ENCODE measurements at places on chromosomes 1 and 21.

DNA sequence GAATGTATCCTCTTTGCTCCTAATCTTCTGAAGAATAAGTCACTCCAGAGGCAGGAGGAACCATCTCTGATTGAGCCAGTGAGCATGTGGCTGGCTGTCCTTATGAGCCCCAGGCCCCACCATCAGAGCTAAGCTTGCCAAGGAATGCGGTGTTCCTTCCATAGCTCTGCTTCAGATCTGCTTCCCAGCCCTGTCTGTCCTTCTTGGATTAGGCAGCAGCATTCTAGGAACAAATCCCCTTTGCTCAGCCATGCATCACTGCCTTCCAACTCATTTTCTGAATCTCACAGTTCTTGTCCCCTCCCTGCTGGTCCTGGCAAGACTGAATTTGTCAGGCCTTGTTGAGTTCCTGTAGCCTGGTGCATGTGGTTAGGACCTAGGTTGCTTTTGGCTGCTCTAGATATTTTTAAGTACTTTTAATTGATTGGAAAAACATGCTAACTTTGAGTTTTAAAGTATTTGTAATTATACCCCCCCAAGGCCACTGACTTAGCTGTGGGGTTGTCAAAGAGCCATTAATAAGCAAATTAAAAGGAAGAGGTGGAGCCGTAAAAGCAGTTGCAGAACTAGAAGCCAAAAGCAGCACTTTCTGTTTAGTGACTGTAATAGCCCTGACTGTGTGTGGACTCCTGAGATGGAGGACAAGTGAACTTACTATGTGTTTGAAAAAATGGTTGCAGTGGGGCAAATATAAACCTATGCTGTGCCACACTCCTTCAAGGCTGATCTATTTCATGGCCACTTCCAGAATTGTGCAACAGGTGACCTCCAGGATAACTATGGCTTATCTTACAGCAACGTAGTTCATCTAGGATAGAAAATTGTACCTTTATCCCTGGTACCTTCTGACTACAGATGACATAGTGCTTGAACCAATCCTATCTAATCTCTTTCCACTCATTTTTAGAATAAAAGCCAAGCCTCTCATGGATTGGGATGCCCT is 61.3 kb upstream of the BACH1 start:
- DNase-seq: no peak

- no peak for DNase-seq
Measured at GRCh38 chr1:108663074-108663473, 2.2 kb upstream of the HENMT1 start.

DNA sequence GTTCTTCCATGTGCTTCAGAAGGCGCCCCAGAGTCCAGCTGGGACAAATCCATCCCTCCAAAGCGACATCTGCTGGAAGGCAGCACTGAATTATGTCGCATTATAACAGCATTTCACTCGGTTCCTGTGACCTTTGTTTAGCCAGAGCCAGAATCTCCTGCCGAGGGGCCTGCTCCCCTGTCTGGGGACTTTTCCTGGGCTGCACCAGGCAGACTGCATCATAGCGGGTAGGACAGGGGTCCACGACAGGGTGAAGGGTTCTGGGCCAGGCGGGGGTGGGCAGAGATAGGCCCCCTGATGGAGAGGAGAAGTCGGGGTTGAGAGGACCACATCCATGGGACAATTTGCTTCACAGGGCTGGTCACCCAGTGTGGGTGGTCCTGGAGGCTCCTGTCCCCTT is 276.9 kb downstream of the MATN1 start:
- no peak for DNase-seq

DNA sequence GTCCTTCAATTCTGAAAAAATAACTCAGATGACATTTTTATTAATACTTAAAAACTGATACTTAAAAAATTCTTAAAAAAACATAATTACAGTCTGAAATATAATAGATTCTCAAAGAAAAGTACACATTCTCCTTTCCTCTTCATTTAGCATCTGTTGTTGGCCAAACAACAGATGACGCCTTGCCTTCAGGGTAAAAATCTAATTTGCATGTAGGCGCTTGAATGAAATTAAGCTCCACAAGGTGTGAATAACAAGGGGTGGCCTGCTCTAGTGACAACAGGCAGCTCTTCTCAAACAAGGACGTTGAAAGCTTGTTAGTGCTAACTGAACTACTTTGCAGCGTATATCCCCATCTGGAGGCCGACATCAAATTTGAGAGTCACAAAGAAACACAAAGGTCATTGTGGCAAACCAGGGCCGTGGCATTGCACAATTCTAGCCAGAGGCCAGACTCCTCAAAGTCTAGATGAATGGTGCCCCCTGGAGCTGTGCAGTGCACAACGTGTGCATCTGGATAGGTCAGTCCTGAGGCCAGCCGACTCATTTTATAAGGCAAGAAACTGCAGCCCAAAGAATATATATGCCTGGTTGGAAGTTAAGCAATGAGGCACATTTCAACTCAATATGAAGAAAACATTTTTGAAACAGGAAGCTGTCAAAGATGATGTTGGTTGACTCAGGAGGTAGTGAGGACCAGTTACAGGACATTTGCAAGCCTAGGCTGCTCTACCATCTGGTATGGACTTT is 459.2 kb upstream of the RUNX1 start:
- peak; percentile 74 for DNase-seq

GRCh38 chr1:245875581-245876261 is 631.4 kb downstream of the SMYD3 start:
- DNase-seq: no peak

DNA sequence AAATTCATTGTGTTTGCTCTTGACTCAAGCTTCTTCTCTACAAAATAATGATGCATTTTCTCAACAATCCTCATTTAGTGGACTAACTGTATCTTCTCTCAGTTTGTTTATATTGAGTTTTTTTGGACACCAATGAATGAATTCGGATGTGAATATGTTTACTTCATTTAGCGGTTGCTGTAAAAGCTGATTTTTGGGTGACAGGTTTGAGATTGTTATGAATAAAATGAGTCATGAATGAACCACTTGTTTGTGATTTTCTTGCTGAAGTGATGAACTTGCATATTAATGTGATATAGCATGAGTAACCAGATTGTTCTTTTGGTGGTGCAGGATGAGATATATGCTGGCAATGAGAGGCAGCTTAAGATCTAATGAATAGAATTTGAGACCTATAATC is 3.1 kb downstream of the DNM3 start:
- DNase-seq: no peak

DNA sequence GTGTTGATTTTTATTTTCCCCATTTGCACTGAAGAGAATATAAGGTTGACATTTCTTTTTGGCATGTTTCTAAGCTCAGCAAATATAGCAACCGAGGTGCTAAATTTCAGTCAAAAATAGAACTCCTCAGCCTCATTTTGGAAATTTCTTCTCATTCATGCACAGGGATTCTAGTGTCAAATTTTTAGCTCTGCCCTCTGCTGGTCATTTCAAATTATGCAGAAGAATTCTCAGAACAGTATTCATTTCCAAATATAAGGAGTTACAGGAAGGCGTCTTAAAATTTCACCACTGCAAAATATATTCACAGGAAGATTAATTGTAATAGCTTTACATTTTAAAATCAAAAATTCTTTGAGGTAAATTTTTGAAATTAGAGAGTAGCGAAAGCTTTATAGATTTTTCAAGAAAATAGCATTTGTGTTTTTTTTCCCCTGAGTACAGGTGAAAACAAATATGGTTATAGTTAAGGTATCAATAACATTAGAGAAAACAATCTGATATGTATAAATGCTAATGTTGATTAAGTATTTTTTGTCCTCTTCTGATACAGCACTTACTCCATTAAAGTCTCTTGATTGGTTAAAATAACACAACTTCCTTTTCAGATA is 57.9 kb downstream of the FMN2 start:
- no peak for DNase-seq

DNA sequence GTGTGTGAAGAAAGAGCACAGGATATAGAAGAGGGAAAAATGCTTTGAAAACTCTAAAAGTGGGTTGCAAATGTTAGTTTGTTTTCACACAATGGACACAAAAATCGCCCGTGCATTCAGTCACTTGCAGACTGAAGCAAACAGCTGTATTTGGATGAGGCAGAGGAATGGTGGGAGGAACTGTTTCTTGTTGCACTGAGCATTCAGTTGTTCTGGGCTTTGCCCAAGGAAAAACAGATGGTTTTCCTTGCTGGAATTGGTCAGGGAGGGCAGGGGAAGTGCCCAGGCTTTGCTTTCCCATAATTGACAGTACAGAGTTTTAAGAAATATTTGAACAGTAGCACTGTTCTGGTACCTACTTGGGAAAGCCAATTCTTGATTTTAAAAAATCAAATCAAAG is 19.5 kb upstream of the WARS2 start:
- DNase-seq: no peak

DNA sequence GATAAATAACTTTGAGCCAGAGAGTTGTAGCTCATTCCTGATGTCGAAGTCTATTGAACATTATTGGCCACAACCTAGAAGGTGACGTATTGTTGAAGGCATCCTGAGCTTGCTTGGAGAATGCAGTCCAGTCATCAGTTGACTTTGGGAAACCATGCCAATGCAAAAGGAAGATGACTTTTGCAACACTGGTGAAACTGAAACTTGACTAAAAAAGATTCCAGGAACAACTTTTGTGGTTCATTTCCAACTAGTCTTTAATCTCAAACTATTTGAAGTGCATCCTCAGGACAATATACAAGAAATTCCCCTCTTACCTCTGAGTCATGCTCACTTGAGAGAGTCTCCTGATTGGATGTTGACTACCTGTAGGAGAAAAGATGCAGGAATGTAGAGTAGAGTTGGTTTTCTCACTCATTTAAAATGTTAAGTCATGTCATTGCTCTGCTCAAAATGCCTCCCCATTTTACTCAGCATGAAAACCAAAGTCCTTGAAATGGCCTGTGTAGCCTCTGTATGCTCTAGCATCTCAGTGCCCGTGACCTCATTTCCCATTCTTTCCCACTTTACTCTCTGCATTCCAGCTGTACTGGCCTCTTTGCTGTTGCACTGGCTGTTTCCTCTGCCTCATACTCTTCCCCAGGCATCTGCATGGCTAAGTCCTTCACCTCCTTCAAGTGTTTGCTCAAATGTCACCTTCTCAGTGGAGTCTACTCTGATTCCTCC is 24.4 kb upstream of the LEPR start:
- DNase-seq: no peak

GRCh38 chr1:167272369-167272957 is 51.8 kb downstream of the POU2F1 start:
- DNase-seq: no peak

DNA sequence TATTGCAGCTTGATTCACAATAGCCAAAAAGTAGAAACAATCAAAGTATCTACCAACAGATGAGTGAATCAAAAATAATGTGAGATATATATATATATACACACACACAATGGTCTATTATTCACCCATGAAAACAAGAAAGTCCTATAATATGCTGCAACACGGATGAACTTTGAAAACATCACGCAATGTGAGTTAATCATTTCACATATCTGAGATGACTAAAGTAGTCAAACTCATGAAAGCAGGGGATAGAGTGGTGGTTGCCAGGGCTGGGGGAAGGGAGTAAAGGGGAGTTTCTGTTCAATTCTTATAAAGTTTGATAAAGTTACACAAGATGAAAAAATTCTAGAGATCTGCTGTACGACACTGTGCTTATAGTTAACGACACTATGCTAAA is 1234.8 kb downstream of the MRPL39 start:
- DNase-seq: no peak

- no peak for DNase-seq
Measured at GRCh38 chr1:115091572-115091971, 2.3 kb upstream of the TSPAN2 start.

DNA sequence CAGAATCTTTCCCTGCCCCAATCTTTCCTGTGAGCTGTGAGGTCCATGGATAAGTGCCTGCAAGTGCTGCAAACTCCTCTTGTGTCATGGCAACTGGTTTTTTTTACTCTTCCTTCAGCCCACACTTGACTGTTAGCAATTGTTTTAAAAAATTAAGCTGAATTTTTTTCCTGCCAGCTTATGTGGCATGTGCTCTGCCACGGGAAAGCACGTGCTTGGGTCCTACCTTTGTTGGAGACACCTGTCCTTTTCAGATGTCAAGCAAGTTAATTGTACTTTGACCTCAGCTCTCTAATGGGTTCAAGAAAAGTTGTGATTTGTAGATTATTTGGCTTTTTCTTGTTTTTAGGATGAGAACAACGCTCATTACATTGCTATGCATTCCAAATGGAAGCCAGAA is 398.5 kb downstream of the NUF2 start:
- DNase-seq: no peak

DNA sequence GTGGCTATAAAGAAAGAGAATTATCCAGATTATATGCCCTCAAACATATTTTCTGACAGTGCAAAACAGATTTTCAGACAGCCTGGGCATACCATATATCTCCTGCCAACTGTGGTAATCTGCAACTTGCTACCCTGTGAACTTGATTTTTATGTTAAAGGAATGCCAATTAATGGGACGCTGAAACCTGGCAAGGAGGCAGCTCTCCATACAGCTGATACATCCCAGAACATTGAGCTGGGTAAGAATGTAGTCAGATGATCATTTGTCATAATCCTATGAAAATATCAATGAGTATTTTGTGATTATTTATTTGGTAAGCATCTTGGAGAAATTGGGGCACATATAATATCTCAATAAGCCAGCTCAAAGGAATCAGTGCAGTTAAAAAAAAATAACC is 124.2 kb downstream of the VPS13D start:
- no peak for DNase-seq

DNA sequence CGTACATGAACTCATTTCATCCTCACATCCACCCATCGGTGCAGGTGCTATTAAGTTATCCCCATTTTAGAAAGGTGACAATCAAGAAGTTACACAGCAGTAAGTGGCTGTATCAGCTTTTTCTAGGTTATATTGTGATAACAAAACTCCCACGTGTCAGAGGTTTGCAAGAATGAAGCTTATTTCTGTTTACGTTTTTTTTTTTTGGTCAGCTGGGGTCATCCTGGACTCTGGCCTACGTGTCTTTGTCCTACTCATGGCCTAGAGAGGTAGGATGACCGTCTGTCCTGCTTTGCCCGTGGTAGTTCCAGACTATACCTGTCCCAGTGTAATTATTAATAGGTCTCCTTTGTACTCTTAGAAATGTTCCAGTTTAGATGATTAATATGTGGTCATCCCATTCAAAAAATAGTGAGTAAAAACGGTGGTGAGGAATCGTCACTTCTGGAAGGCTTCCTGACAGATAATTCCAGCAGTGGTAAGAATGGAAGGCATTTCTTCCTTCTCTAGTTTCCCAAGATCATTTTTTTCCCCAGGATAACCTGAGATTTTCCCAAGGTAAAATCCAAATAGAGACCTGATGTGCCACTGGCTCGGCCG is 64.2 kb upstream of the KIF26B start:
- no peak for DNase-seq

GRCh38 chr1:202189001-202189790 is 4.4 kb upstream of the LGR6 start:
- peak; percentile 73 for DNase-seq

- no peak for DNase-seq
Measured at GRCh38 chr21:43786807-43787440, 2.5 kb upstream of the RRP1 start.

GRCh38 chr1:225519166-225519863 is 91.5 kb upstream of the LBR start:
- DNase-seq: peak; percentile 34

Measured in right cardiac atrium (tissue), 5 donors.